ENCODE measurements at places on chromosomes 12 and 14.

DNA sequence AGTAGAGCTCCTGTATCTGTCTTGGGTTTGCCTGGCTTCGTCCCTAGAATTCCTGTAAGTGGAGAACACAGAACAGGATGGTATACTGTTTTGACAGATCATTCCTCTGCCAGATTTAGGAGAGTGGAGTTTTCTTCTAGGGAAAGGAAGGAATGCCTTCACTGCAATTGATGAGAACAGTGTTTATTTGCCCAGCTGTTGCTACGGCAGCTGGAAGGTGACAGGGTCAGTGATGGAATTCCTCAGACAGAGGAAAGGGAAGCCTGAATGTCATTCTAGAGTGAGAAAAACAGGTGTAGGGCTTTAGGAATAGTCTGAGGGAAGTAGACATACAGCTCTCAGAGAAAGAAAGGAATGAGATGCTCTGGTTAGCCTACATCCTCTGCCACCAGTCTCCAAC lies 11.7 kb downstream of the CSRNP2 start:
- no peak for DNase-seq

GRCh38 chr12:62659453-62660295 lies 193.0 kb downstream of the MON2 start:
- no peak for DNase-seq

- no peak for DNase-seq
These were observed 77.8 kb downstream of the VCPKMT start for GRCh38 chr14:50038398-50039119.

- no peak for DNase-seq
These were observed 129.1 kb downstream of the GTF2A1 start for GRCh38 chr14:81091660-81092059.

DNA sequence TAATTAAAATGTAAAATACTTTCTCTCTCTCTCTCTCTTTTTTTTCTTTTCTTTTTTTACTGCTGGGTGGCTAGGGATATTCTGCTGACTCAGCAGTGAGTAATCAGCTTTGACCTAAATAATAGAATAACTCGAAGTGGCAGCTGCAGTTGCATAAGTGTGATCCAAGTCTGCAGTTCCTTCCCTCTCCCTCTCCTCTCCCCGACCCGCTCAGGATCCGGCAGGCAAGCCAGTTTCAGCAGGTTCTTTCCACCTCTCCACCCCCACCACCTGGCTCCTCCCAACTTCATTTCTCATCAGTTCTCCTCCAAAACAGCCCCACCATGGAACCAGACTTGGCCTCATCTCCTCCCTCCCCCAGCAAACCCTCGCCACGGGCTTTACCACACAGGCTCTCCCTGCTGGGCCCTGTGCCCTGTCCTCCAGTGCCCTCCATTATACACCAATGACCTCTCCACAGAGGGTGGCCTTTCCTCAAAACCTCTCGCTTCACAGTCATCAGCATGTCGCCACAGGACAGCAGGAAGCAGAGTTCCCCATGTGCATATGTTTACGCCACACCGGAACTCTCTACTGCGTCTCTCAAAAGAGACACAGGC lies 22.4 kb downstream of the SLC7A8 start:
- DNase-seq = no peak

All from immature natural killer cell (primary cell).